Stimulated activated CD8-positive, alpha-beta memory T cell treated with anti-CD3 and anti-CD28 coated beads, Interleukin-7, amount 100 ng/mL, for 1 hour (primary cell): ENCODE measurements at places on chromosomes 2 and 18.

DNA sequence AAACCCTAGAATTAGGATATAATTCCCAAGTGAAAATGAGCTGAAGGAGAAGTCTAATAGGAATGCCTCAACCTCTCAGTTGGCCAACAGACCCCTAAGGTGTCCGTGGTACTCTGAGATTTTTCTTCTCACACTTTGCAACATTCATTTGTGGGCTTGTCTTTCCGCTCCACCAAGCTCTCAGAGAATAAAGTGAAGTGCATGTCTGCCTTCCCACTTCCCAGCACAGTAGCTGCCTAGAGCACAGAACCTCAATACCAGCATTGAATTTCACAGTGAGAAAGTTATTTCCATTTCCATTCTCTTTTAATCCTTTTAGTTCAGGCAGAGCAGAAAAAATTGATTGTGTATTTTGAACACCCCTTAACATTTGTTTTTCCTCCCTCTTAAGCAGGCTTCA lies 451.8 kb downstream of the TGIF1 start:
- no peak for DNase-seq

DNA sequence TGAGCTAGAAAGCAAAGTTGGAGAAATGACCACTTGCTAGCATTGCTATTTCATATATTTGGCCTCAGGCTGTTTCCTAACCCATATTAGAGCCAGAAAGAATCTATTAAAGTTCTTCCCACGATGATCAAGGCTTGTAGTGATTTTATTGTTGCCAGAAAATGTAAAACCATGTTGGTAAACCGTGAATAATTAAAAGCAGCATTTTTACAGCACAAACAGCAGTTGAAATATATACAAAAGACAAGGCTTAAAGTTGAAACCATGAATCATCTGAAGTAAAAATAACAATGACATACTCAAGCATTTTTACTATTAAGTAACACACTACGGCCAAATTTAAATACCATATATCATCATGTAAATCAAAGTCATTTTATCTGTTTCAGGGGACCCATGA lies 27.7 kb upstream of the DSC3 start:
- no peak for DNase-seq

- no peak for DNase-seq
Measured at GRCh38 chr18:27843783-27844777, 332.9 kb downstream of the CDH2 start.

DNA sequence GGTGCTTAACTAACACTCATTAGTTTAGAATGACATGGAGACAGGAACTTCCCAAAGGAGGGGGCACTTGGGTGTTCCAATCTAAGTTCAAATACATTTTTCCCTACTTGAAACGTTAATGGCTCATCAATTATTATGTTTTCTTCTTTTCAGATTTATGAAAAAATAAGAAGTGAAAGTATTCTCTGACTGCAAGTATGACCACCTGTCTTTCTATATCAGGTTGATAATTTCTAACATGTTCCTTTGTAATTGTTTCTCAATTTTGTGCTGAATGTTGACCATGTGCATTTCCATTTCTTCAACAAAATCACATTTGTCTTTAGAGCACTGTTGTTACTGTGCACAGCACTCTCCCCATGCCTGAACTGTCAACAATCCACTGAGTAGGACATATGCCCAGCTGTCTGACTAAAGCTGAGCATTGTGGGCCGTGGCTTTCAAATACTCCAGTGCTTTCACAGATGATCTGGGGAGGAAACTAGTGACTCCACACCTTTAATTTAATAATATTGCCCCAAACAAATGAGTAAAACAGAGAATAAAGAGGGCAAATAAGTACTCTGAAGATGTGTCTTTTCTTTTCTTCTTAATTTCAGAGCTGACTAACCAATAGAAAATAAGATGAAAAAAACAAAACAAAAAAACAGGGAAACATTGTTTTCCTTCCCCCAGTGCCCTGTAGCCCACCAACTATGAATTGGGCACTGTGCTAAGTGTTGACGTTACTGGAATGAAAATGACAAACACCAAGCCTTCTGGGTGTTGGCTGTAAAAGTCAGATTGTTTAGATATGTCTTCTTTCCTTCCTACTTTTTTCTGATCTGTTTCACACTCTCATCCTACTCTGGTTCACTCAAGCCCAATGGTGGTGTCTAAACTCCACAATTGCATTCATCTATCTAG lies 16.0 kb downstream of the LANCL1 start:
- no peak for DNase-seq

- DNase-seq, result no peak
Measured at GRCh38 chr18:34808389-34808788, 98.3 kb downstream of the DTNA start.
